H9 (cell line): ENCODE measurements at places on chromosomes 4 and X. TPM values are rescaled to one million over a fixed set of nuclear protein-coding genes. Genes with fewer than 3 reads are reported as not detected.

The TEX13B gene
- total RNA-seq, result 0.18 and 0.42 TPM in 2 replicates

DNA sequence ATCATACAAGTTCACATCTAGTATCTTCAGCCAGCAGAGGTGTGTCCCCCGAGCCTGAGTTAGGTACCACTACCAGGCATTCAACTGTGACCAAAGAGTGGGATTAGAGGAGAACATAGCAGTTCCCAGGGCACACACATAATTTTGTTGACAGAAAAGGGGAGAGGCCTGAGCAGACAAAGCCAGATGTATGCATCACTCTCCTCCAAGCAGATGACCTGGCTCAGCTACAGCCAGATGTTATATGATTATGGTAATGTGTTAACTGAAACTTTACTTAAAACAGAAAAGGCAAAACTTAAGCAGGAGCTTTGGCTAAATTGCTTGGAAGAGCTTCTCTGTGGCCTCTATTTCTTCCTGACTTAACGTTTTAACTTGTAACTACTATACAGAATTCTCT lies 88.9 kb downstream of the CC2D2A start:
- H3K27me3 ChIP-seq, result no peaks in the 10 kb centered on the region
- H3K4me1 ChIP-seq, result peaks cover 4% of the 10 kb centered on the region; the same call in 1 of the 2 replicates
- no peaks in the 10 kb centered on the region for H3K36me3 ChIP-seq

GRCh38 chr4:42399393-42399792 lies 2.1 kb downstream of the SHISA3 start:
- peak; percentile 43 for DNase-seq
- peaks cover 5% of the 10 kb centered on the region; the same call in 1 of the 2 replicates for H3K4me1 ChIP-seq
- H3K27me3 ChIP-seq, result peaks cover 42% of the 10 kb centered on the region
- no peak overlapping the region for H3K27ac ChIP-seq

The GYPE gene
- total RNA-seq, result not detected in 2 replicates

- no peaks in the 10 kb centered on the region for H3K4me1 ChIP-seq
- H3K4me3 ChIP-seq, result no peak overlapping the region
- H3K27ac ChIP-seq, result no peak overlapping the region
- H3K27me3 ChIP-seq, result no peaks in the 10 kb centered on the region
- peaks cover 7% of the 10 kb centered on the region for H3K36me3 ChIP-seq
Measured at GRCh38 chrX:19750028-19750782, 137.2 kb downstream of the SH3KBP1 start.

DNA sequence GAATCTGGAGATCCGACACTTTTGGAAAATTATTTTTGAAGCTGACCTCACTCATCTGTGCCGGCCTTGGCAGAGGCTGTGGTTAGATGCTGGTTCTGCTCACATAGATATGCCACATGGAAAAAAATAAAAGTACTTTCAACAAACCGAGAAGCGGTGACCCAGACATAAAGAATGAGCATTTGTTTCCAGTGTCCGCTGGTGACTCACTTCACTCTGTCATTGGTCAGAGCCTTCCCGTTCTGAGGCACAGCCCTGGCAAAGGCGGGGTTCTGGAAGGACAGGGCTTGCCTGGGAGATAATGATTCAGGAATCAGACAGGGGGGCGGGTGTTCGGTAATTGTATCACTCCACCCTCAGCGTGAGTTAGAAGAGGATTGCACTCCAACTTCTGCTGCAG lies 172.4 kb upstream of the MXRA5 start:
- no peak overlapping the region for H3K27ac ChIP-seq
- DNase-seq, result peak; percentile 30
- no peak overlapping the region for H3K4me3 ChIP-seq
- H3K36me3 ChIP-seq, result no peaks in the 10 kb centered on the region
- no peaks in the 10 kb centered on the region for H3K4me1 ChIP-seq

DNA sequence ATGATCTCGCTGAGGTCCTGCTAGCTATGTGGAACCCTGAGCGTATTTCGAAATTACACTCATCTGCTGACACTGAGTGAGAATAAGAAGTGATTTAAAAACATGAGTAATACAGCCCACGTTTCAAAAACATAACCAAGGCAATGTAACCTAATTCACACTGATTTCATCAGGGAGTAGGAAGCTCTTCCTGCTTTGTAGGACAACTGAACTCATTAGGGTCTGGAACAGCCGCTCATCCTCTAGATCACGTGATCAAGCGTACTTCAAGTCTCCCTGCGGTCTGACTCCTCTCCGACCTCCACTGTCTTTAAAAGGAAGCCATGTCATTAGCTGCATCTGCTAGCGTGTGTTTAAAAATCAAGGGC lies 138.0 kb downstream of the NSUN7 start:
- H3K4me3 ChIP-seq, result no peak overlapping the region
- H3K27me3 ChIP-seq, result no peaks in the 10 kb centered on the region
- no peaks in the 10 kb centered on the region for H3K36me3 ChIP-seq
- H3K27ac ChIP-seq, result no peak overlapping the region
- DNase-seq, result no peak

- H3K27ac ChIP-seq, result no peak overlapping the region
- no peaks in the 10 kb centered on the region for H3K27me3 ChIP-seq
- peaks cover 3% of the 10 kb centered on the region; the same call in 1 of the 2 replicates for H3K4me1 ChIP-seq
- DNase-seq, result no peak
Measured at GRCh38 chrX:39439906-39440798, 638.9 kb downstream of the MID1IP1 start.

- H3K27me3 ChIP-seq, result no peaks in the 10 kb centered on the region
- DNase-seq, result no peak
- peaks cover 10% of the 10 kb centered on the region; the same call in 1 of the 2 replicates for H3K36me3 ChIP-seq
- H3K27ac ChIP-seq, result no peak overlapping the region
- no peak overlapping the region for H3K4me3 ChIP-seq
Measured at GRCh38 chrX:127129510-127129909, 310.0 kb downstream of the PRR32 start.

DNA sequence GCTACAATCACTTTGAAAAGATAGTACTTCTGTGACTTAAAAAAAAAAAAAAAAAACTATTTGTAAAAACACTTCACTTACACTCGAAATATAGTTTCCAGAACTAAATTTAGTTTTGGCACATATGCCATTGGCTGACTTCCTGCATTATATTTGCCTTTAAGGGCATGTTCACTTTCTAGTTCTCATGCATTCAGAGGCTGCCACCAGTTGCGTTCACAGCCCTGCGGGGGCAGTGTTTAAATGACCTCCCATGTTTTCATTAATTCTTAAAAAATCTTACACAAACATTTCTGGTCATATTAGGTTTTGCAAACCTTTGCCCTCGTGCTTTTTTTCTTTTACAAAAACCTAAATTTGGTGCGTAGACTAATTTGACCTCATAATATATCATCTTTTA lies 12.4 kb upstream of the ARHGAP6 start:
- H3K4me1 ChIP-seq, result no peaks in the 10 kb centered on the region
- H3K27me3 ChIP-seq, result no peaks in the 10 kb centered on the region
- no peak overlapping the region for H3K27ac ChIP-seq
- H3K36me3 ChIP-seq, result 0 out of 2 replicates have a peak, but pooled peaks cover 4% of the 10 kb centered on the region
- H3K4me3 ChIP-seq, result no peak overlapping the region

The TSPAN7 gene
- total RNA-seq, result 3.5 and 3.8 TPM in 2 replicates

The CT45A2 gene
- not detected in 2 replicates for total RNA-seq

DNA sequence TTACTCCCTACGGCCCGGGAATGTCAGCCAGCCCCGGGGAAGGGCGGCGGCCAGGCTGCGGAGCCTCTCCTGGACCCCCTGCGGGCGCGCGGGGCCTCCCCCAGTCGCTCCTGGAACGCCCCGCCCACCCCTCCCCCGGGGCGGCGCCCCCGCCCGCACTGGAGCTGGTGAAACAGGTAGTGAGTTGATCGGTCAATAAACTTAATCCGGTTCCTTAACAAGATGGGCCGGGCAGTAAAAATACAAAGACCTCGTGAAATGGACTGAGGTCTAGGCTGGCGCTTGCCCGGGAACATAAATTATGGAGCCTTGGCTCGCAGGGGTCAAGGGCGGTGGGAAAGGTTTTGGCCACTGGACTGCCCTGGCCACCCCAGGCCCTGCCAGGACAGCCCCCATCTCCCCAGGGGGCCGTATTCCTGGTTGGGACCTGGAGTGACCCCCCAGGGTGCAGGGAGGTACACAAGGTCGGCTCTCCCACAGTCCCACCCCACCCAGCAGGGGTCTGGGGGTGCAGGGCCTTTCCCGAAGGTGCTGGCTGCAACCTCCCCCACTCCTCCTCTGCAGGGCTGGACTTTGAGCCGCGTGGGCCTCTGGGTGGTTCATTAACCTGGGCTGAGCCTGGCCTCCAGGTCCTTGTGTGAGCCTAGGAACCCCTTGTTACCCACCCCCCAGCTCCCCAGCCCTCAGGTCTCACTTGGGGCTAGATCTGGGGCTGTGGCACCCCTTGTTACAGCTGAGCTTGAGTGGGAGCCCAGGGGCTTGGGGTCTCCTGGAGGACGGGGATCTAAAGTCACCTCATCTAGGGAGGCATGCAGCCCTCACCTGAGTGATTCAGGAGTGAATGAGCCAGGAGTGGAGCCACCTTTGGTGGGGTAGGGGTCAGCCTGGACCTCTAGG lies 2.5 kb downstream of the FGFR3 start:
- peaks cover 2% of the 10 kb centered on the region; the same call in 1 of the 2 replicates for H3K27me3 ChIP-seq
- H3K4me1 ChIP-seq, result no peaks in the 10 kb centered on the region
- peak overlapping the region; percentile 58 for H3K4me3 ChIP-seq
- no peak for DNase-seq
- peaks cover 24% of the 10 kb centered on the region for H3K36me3 ChIP-seq

The HSFX3 gene
- total RNA-seq, result not detected in 2 replicates

DNA sequence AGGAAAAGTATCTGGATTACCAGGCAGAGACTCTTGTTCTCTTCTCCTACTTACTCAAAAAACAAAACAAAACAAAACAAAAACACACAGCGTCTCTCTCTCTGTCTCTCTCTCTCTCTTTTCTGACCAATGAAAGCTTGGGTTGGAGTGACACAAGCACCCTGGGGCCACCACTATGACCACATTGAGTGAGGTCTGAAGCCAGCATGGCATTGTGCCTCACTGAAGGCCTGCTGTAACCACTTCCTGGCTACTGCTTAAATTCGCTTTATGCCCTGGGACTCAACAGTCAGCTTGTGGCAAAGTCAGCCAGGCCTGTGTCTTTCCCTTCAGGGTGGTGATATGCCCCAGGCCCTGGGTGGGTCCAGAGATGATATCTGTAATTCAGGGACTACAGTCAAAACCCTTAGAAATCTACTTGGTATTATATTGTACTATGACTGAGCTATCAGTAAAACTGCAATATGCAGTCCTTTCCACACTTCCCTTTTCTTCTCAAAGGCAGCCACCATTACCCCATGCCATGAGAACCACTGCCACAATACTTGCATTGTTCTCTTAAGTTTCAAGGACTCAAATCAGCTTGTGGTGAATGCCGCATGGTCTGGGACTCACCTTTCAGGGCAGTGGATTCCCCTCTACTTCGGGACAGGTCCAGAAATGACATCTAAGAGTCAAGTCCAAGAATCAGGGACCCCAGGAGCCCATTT lies 606.8 kb upstream of the KLHL4 start:
- H3K4me1 ChIP-seq, result no peaks in the 10 kb centered on the region
- no peak overlapping the region for H3K4me3 ChIP-seq
- H3K27ac ChIP-seq, result no peak overlapping the region
- H3K27me3 ChIP-seq, result no peaks in the 10 kb centered on the region

The SRPX2 gene
- total RNA-seq, result not detected in 2 replicates

DNA sequence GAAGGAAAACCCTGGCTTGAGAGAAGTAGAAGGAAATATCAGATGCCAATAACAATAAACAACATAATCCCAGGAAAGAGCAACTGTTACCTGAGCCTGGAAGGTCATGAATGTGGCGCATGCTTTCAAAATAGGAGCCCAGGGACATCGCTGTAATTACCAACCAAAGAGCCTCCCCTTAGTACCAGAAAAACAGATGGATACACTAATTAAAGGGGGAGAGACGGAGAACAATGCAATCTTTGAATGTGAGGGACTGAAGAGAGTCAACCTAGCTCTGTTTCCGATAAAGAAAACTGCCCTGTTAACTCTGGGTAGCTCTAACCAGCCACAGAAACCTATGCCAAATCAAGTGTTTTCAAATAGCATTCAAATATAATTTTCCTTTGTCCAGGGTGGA lies 161.4 kb downstream of the ENOX2 start:
- no peak overlapping the region for H3K4me3 ChIP-seq
- H3K27me3 ChIP-seq, result no peaks in the 10 kb centered on the region
- H3K4me1 ChIP-seq, result peaks cover 5% of the 10 kb centered on the region; the same call in 1 of the 2 replicates
- no peak for DNase-seq
- H3K36me3 ChIP-seq, result no peaks in the 10 kb centered on the region
- no peak overlapping the region for H3K27ac ChIP-seq

DNA sequence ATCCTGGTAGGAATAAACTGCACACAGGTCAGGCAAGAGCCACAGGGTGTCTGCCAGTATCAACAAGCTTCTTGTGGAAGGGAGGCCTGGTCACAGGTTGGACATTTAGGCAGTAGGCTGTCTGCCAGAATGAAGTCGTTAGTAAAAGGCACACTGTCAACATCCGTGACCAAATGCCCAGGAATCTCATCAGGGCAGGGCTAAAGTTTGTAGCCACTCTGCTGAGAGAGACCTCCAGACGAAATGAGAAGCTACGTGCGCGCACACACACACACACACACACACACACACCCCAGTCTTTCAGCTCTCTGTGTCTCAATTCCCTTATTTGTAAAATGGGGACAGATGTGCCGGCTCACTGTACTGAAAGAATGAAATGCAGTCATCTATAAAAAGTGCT lies 408.7 kb upstream of the ZFP42 start:
- H3K4me3 ChIP-seq, result no peak overlapping the region
- no peaks in the 10 kb centered on the region for H3K36me3 ChIP-seq
- no peaks in the 10 kb centered on the region for H3K27me3 ChIP-seq
- H3K27ac ChIP-seq, result no peak overlapping the region
